ENCODE measurements at places on chromosomes 4 and X.

DNA sequence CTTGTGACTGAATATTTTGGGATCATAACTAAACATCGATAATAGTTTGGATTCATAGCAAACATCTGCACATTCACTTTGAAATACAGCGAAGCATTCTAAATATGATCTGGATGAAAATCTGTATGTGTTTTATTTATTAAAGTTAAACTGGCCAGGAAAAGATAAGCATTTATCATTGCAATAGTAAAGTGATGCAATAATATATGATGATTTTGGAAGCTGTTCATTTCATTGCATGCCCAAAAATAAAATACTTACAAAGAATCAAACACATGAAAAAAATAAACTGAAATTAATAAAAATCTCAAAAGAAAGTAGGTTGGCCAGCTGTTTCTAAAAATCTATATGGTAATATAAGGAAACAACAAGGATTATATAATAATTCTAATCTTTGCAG lies 1.9 kb downstream of the PRDM5 start:
- no peak for DNase-seq
- H3K4me1 ChIP-seq = peaks cover 6% of the 10 kb centered on the region
- H3K27ac ChIP-seq = no peak overlapping the region
- H3K27me3 ChIP-seq = no peaks in the 10 kb centered on the region
- no peak overlapping the region for H3K4me3 ChIP-seq

GRCh38 chrX:9033179-9033578 lies 748 bp downstream of the FAM9B start:
- no peak for DNase-seq
- H3K27me3 ChIP-seq = no peaks in the 10 kb centered on the region

DNA sequence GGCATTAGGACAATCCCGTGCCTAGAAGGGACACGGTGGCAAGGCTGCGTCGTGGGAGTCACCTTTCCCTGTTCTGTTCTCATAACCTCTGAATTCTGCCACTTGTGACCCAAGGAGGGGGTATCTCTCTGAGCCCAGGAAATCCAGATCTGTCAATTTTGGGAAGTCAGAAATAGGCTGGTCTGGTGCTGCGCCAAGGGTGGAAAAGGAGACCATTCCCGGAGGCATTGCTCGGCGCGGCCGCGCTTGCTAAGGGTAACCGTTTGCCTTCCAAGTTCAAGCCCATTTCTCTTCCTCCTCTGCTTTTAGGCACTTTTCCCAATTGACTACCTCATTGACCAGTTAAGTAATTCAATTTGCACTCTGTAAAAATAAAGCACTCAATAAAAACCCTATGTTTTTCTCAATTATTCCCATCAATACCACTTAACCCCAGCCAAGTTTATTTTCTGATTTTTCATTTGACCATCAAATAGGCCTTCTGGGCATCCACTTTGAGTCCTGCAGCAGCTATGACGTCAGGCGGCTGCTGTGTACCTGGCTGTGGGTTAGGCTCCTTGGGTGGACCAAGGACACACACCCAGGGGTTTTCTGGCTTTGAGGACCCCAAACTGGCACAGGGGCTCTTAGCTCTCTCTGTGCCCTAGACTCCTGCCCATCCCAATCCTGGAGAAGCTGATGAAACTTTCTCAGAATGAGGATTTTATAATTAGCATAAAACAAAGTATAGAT lies 12.5 kb downstream of the SORCS2 start:
- no peaks in the 10 kb centered on the region for H3K36me3 ChIP-seq
- peaks cover 4% of the 10 kb centered on the region for H3K27me3 ChIP-seq
- DNase-seq = no peak
- peaks cover 16% of the 10 kb centered on the region for H3K4me1 ChIP-seq
- H3K27ac ChIP-seq = no peak overlapping the region

- H3K4me3 ChIP-seq = no peak overlapping the region
- no peaks in the 10 kb centered on the region for H3K36me3 ChIP-seq
- DNase-seq = peak; percentile 21
- no peak overlapping the region for H3K27ac ChIP-seq
- H3K4me1 ChIP-seq = peaks cover 14% of the 10 kb centered on the region
- H3K27me3 ChIP-seq = no peaks in the 10 kb centered on the region
Measured at GRCh38 chrX:107766470-107767150, 9.0 kb downstream of the TSC22D3 start.

DNA sequence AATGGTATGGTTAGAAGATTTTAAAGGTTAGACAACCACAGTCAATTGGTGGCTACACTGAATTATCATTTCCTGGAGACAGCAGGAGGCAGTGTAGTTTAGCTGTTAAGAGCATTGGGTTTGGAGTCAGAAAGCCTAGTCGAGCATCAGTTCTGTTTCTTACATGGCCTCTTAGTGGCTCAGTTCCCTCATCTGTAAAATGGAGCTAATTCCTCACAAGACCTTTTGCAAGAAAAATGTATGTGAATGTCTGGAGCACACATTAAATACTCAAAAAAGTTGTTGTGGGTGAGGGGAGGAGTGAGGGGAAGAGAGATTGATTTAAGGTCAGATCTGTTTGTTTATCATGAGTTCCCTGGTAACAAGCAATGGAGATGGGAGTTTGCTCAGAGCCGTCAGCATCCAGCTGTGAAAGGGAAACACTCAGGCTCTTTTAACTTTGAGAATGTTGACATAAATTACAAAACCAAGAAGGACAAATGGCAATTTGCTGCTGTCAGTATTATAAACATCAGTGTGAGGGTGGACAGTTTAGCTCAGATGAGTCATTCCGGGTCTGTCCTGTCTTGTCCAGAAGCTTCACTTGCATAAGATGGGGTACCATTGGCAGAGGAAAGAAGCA lies 98.2 kb upstream of the PGRMC2 start:
- no peaks in the 10 kb centered on the region for H3K36me3 ChIP-seq
- DNase-seq = no peak
- no peak overlapping the region for H3K4me3 ChIP-seq
- H3K27me3 ChIP-seq = no peaks in the 10 kb centered on the region

GRCh38 chr4:110793890-110794554 lies 171.1 kb upstream of the PITX2 start:
- H3K27ac ChIP-seq = no peak overlapping the region
- no peak overlapping the region for H3K4me3 ChIP-seq
- no peaks in the 10 kb centered on the region for H3K27me3 ChIP-seq

- H3K4me1 ChIP-seq = no peaks in the 10 kb centered on the region
- no peak overlapping the region for H3K4me3 ChIP-seq
- DNase-seq = no peak
- H3K36me3 ChIP-seq = no peaks in the 10 kb centered on the region
Measured at GRCh38 chr4:185932491-185932890, 120.5 kb upstream of the SORBS2 start.

DNA sequence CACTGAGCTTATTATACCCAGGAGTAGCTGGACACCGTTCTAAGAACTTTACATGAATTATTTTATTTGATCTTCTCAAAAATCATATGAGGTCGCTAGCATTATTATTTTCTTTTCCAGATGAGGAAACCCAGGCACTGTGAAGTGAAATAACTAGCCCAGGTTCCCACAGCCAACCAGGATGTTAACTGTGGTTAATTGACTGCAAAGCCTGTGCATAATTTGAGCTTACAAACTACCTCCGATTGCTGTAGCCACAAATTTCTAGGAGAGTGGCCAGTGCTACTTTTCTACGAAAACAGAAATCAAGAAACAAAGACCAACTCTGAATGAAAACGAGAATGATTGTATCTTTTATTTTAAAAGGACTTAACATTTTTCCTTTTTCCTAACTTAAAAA lies 27.2 kb downstream of the SPRY1 start:
- H3K4me1 ChIP-seq = peaks cover 4% of the 10 kb centered on the region
- DNase-seq = no peak
- no peaks in the 10 kb centered on the region for H3K27me3 ChIP-seq

- H3K27me3 ChIP-seq = no peaks in the 10 kb centered on the region
- no peak for DNase-seq
- H3K4me1 ChIP-seq = peaks cover 3% of the 10 kb centered on the region
- no peak overlapping the region for H3K27ac ChIP-seq
Measured at GRCh38 chrX:13471269-13471668, 98.1 kb upstream of the EGFL6 start.

DNA sequence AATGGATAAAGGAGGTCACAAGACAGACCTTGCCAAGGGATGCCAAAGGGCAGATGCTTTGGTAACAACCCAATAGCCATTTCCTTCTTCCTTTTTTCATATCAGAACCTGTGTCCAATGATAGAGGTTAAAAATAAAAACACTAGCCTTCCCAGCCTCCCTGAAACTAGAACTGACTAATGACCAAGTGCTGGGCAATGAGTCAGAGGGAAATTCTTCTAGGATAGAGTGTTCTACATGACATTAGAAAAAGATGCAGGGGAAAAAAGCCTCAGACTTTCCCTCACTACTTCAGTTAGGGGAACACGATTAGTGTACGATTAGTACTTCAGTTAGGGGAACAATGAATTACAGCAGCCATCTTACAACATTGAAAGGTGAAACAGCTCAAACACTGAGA lies 29.3 kb upstream of the FAM47C start:
- DNase-seq = no peak
- H3K27ac ChIP-seq = no peak overlapping the region
- H3K27me3 ChIP-seq = no peaks in the 10 kb centered on the region
- no peaks in the 10 kb centered on the region for H3K36me3 ChIP-seq
- H3K4me1 ChIP-seq = no peaks in the 10 kb centered on the region

- H3K27me3 ChIP-seq = peaks cover 22% of the 10 kb centered on the region
- H3K4me1 ChIP-seq = peaks cover 6% of the 10 kb centered on the region
- no peaks in the 10 kb centered on the region for H3K36me3 ChIP-seq
- no peak overlapping the region for H3K27ac ChIP-seq
Measured at GRCh38 chrX:120305531-120306141, 5.6 kb downstream of the TMEM255A start.
